ENCODE measurements at places on chromosomes 11 and 22.

- DNase-seq = no peak
These were observed 119.0 kb downstream of the PARVA start for GRCh38 chr11:12496181-12497025.

- DNase-seq = no peak
These were observed 41.7 kb downstream of the IGF2 start for GRCh38 chr11:2097356-2097997.

DNA sequence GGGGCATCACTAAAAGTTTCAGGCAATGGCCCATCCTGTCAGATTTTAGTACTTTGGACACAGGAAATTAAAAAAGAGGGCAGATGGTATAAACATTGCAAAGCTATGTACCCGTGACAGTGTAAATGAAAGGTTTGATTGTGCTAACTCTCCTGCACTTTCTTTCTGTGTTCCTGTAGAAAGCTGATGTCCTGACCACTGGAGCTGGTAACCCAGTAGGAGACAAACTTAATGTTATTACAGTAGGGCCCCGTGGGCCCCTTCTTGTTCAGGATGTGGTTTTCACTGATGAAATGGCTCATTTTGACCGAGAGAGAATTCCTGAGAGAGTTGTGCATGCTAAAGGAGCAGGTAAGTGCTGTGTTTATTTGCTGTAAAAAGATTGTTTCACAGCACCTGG, 10.3 kb downstream of the CAT start:
- no peak for DNase-seq

DNA sequence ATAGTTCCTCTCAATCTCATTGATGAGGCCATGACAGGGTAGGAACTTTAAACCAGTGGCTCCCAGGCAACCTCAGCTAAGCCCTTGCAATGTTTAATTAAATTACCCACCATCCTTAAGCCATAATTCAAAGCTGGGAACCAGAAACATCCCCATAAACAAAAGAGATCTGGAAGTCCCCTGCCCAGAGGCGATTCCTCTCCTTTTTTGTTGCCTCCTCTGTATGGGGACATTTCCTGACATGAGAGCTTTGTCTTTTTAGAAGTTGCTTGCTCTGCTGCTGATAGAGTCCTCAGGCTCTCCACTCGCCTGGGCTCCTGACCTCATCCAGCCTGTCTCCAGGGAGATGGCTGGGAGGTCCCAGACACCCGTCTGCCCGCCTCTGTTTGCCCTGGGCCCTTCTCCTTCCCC, 3.2 kb downstream of the DTX4 start:
- no peak for DNase-seq

DNA sequence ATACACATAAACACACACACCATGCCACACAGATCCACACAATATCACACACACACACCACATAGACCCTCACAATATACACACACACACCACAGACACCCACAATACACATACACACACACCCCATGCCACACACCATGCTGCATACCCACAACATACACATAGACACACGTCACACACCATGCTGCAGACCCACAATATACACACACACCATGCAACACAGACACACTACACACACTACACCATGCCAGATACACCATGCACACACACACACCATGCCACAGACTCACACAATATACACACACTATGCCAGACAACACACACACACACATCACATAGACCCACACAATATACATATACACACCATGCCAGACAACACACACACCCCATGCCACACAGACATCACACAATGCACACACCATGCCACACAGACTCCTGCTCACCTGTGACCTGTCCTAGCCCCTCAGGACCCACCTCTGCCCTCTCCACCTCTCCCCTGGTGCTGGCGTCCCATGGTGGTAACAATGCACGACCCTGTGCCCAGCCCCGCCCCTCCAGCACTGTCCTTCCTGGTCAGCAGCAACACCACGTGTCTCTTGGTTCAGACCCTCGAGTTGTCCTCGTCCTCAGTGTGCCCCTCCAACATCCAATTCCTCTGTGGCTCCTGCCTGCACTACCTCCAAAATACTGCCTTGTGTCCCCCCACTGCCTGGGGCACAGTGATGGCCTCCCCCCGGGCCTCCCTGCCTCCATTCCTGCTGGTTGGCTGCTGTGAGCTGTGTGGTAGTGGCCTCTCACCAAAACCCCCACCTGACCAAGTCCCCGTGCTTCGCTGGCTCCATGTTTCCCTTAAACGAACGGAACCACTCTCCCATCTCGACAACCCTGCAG, 23.7 kb upstream of the RFPL3 start:
- no peak for DNase-seq

DNA sequence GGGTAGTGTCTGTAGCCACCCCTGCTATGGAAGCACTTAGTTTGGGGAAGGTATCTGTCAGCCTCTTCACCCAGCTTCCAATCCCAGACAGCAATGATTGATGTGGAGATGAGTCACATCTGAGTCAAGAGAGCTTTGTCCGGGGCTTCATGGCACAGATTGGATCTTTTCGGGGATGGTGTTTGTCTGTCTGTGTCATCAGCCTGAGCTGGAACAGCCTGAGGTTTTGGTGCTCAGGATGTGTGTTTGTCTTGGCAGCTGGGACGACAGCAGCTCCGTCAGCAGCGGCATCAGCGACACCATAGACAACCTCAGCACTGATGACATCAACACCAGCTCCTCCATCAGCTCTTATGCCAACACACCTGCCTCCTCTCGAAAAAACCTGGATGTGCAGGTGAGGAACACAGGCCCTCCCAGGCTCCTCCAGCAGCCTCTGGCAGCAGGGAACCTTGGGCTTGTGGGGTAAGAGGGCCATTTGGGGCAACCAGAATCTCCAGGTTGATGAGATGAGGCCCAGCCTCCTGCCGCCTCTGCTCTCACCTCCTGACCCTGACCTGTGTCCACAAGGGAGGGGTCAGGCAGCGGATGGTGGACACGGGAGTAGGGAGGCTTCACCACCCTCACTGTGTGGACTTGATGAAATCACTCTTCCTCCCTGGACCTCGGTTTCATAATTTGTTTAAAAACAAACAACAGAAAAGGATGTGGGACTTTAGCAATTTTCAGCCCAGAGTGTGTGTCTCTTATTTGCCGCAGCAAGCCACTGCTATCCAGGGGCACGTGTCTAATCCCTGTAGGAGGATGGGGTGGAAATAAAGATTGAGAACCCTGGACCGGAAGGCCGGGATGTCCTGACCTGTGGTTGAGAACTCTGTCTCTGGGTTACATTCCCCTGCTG, 124.3 kb downstream of the DBX1 start:
- no peak for DNase-seq

GRCh38 chr11:124801636-124802312, 1.6 kb upstream of the MSANTD2 start:
- no peak for DNase-seq

DNA sequence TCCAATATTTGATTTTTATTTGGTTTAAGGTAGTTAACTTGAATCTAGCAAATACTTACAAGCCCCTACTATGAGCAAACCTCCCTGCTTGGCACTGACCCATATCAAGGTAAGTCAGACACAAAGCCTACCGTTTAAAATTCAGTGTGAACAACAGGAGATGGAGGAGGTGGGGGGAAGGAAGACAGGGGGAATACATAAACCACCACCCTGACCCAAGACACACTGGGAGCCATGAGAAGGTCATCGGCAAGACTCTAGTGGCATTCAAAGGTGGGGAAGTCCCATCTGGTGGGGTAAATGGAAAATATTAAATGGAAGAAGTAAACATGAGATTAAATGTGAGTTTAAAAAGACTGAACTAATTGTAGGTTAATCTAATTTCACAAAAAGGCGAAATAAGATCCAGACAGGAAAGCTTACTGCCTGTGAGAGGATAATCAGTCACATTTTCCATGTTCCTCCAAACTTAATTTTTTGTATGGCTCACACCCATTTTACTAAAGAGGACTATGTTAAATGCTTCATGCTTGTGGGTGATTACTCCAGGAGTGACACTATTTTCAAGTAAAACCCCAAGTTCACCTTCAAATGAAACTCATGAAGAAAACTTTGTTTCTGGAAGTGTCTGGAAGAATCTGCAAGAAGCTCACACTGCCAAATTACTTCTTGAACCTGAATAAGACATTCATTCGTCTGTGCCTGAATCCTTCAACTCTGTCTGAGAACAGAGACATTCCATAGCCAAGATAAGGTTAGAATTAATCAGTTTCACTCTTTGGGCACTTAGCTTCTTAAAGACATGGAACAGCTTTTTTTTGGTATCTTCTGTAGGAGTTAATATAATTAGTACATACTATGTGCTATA, 51.7 kb downstream of the PITPNB start:
- no peak for DNase-seq

DNA sequence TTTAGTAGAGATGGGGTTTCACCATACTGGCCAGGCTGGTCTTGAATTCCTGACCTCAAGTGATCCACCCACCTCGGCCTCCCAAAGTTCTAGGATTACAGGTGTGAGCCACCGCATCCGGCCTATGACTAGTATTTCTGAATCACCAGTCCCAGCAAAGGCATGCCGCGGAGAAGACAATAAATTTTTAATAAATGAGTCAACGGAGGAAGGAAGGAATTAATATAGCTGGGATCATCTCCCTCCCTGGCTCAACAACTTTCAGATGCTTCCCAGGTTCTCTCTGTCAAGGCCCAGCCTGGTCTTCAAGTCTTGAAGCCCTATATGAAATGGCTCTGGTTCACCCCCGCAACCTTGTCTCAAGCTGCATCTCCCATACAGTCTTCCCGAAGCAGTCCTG, 45.7 kb downstream of the CYTH4 start:
- DNase-seq = no peak

DNA sequence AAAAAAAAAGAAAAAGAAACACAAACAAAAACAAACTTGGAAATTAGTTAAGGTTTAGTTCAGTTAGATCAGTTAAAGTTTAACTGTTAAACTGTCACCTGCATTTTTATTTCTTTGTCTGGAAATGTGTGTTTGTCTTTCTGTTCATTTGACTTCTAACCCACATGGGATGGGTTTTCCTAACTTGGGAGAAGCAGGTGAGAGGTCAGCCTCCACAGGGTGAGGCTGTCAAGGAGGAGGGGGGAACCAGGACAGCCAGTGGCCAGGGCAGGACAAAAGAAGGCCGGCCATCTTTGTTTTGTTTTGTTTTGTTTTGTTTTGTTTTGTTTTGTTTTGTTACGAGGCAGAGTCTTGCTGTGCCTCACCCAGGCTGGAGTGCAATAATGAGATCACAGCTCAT, 13.4 kb upstream of the GCAT start:
- no peak for DNase-seq

GRCh38 chr11:43573233-43573632, 107.3 kb upstream of the HSD17B12 start:
- no peak for DNase-seq

GRCh38 chr11:86814775-86815174, 14.4 kb downstream of the PRSS23 start:
- no peak for DNase-seq

DNA sequence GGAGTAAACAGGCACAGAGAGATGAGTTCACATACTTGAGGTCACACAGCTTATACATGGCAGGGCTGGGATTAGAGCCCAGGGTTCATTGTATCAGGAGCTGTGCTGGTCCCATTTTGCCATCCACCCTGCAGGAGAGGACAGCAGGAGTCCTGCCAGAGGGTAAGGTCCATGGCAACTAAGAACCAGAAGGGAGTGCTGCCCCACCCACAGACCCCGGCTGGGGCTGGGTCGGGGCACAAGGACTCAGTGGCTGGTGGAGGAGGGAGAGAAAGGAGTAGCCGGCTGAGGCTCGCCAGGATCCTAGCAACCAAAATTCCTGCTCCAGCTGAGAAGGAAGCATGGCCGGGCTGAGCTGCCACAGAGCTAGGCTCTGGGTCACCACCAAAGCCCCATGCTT, 25.9 kb upstream of the TP53I11 start:
- no peak for DNase-seq

DNA sequence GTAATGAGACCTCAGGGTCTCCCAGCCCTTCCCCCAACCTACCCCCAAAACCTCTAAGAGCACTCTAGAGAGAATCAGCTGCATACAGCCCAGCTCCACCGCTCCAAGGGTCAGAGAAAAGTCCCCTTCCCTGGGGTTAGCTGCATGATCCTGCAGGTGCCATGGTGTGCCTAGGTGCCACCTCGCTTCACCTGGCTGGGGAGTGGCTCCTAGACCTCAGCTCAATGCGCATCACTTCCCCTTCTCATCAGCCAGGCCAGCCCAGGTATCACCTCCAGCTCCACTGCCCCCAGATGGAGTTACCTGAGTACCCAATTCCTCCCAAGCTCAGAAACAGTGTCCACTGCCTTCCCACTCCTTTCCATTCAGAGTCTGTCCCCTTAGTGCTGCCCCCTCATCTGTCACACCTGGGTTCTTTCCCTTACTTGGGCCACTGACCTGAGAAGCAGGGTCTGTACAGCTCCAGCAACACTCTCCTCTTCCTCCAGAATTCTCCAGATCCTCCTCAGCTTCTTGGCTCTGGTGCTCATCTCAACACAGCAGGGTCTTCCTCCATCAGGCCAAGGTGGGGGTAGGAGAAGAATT, 1.3 kb downstream of the STARD10 start:
- no peak for DNase-seq

GRCh38 chr11:95734009-95734572, 55.5 kb downstream of the FAM76B start:
- DNase-seq = no peak
